NCI-H2081 (cell line): ENCODE measurements at places on chromosomes 5 and 9.

GRCh38 chr9:87629104-87629503 is 96.8 kb upstream of the CTSL start:
- DNase-seq = no peak

DNA sequence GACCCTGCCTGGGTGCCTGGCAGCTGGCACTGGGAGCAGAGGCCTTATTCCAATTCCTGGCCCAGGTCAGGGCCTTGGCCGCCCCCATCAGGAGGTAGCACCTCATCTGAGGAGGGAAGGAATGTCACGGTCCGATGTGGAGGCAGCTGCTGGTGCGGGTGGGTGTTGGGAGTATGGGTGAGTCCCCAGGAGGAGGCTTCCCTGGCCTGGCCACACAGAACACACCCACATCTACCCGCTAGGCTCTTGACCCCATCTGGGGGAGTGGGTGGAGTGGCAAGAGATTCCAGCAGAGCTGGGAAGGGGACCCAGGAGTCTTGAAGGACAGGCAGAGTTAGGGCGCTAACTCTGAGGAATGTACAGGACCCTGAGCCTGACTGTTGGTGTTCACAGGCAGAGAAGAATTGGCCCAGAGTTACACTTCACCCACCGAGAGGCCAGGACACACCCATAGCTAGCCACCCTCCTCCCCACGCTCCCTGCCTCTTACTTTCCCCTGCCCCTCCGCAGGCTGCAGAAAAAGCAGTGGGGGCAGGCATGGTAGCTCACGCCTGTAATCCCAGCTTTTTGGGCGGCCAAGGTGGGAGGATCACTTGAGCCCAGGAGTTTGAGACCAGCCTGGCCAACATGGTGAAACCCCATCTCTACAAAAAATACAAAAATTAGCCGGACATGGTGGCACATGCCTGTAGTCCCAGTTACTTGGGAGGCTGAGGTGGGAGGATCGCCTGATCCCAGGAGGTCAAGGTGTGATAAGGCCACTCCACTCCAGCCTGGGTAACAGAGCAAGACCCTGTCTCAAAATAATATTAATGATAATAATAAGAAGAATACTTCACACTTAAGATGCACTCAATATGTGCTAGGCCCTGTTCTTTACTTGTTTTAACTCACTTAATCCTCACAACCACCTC is 6.0 kb downstream of the OLFML2A start:
- no peak for DNase-seq

GRCh38 chr5:154740483-154740882 is 14.7 kb upstream of the LARP1 start:
- DNase-seq = no peak

DNA sequence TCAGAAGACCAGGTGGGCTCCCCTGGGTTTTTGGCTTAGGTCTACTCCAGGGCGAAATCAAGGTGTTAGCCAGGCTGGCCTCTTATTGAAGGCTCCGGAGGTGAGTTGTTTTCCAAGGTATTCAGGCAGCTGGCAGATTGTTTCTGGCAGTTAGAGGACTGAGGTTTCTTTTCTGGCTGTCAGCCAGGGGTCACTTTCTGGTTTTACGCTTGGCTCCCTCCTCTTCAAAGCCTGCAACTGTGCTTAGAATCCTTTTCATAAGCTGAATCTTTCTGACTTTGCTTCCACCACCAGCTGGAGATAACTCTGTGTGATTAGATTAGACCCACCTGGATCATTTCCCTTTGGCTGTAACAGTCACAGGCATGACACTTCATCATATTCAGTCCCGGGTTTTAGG is 24.6 kb downstream of the RFK start:
- DNase-seq = peak; percentile 95

- no peak for DNase-seq
Measured at GRCh38 chr5:5645198-5645597, 222.7 kb downstream of the ICE1 start.

GRCh38 chr5:164555809-164556208 is 1050.4 kb downstream of the MAT2B start:
- no peak for DNase-seq

- DNase-seq = no peak
Measured at GRCh38 chr5:132526974-132527564, 16.3 kb downstream of the IL5 start.

GRCh38 chr5:38069360-38069759 is 189.0 kb upstream of the EGFLAM start:
- no peak for DNase-seq

DNA sequence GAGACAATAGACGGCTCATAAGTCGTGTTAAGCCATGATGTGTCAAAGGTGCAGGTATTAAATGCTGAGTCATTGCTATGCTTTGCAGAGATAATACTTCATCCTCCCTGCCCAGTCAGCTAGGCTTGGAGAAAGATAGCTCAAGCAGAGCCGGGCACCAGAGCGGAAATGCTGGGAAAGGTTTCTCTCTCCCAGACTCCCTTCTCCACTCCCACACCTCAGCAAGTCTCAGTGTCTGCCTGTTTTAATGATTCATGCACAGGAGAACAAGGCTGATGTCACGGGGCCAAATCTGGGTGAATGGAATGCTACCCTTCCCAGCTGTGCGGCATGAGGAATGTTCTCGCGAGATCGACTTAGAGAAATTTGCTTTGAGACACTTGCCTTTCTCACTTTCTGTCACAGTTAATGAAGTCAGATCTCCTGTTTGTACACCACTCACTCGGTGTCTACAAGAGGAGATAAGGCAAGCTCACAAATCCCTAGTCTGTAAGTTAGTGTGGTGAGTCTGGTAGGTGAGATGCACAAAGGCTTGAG is 204.4 kb downstream of the EFNA5 start:
- DNase-seq = no peak

DNA sequence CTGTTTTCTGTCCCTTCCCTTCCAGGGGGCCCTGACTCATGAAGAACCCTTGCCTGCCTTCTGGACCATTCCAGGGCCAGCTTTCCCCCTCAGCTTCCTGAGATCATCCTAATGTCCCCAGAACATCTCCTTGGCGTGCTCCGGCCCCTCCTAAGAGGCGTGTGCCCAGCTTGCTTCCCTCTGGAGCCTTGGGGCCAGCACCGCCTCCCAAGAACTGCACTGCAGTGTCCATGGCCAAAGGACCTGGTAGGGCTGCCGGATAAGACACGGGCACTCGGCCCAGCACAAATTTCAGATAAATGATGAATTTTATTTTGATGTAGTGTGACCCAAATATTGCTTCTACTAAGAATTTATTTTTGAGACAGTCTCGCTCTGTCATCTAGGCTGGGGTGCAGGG is 20.7 kb upstream of the SLC12A7 start:
- DNase-seq = no peak

- DNase-seq = no peak
Measured at GRCh38 chr5:127320032-127320965, 29.7 kb downstream of the MEGF10 start.

DNA sequence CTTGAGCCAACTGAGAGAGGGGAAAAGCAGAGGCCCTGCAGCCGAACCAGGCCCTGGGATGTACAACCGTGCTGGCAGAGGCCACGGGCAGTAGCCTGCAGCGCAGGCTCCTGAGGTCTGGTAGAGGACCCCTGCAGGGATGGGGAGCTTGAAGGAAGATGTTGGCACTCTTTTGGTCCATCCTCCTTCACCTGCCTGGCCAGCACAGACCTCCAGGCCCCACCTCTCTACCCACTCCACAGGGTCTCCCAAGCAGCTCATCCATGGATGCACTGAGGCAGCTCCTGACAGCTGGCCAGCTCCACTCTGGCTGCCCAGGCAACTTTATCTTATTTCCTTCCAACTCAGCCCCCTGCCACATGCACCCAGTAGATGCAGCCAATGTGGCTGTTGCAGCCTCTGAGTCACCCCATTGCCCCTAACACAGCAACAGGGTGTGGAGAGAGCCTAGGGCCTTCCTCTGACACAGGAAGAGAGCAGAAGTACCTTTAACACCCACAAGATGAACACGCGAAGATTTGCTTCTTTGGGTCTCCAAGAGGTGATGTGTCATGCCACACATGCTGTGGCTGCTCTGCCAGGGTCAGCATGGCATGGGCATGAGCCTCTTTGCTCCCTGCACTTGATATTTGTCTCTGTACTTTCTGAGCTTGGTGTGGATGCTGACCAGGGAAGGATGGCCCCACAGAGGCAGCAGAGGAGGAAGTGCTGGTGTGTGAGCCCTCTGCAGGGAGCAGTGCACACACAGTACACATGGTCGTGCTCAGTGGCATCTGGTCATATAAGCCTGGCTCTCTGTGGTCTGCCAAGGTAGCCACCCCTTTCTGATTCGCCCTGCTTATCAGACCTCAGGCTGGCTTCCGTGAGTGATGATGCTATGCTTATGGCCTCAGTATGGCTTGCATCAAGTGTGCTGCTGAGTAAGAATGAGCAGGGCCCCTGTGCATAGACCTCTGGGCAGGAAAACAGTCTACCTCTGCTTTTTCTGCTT is 117.2 kb downstream of the NRG2 start:
- DNase-seq = no peak

- no peak for DNase-seq
Measured at GRCh38 chr5:155885199-155885598, 441.8 kb upstream of the SGCD start.
